ENCODE measurements at places on chromosomes 12 and 14.

- DNase-seq, result no peak
Observed at GRCh38 chr12:91272461-91273063, 89.9 kb upstream of the DCN start.

- DNase-seq, result no peak
Observed at GRCh38 chr12:15988983-15989755, 78.0 kb downstream of the DERA start.

- DNase-seq, result no peak
Observed at GRCh38 chr14:95322651-95323050, 2.9 kb upstream of the CLMN start.

GRCh38 chr12:107395817-107396216 lies 289.8 kb upstream of the PWP1 start:
- no peak for DNase-seq

- no peak for DNase-seq
Observed at GRCh38 chr12:132343294-132344004, 14.1 kb upstream of the GALNT9 start.

DNA sequence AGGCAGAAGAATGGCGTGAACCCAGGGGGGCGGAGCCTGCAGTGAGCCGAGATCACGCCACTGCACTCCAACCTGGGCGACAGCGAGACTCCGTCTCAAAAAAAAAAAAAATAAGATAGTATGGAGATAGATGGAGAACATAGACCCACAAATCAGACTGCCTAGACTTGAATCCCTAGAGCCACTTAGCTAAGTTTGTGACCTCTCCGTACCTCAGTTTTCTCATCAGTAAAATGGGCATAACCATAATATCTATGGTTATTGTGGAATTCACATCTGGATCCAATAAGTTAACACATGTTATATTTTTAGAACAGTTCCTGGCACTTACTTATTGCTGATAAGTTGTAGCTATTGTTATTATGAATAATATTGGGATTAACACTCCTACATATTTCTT lies 7.2 kb downstream of the PROX2 start:
- no peak for DNase-seq

DNA sequence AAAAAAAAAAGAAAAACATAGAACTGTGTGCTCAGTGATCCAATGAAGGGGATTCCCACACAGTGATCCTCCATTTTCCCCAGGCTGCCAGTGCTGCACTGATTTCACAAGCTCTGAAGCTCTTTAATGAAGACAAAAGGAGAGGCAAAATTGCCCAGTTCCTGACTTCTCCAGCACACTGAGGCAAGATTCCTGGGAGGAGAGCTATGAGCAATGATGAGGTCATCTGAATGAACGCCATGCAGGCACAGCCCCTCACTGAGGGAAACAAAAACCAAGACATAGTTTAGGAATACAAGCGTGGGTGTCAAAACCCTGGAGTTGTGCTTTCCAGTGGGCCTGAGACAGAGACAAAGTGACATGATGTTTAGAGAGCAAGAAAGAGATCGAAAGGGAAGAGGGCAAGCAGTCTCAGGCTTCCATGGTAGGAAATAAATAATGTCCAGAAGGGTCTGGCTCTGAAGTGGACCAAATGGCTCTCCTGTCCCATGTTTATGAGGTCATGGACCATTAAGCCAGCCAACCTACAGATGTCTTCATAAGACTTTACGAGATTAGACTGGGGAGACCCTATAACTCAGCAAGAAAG lies 40.9 kb upstream of the SMUG1 start:
- no peak for DNase-seq

Data from activated naive CD4-positive, alpha-beta T cell treated with anti-CD3 and anti-CD28 coated beads, Interleukin-2, amount 50 U/mL, for 16 hours (primary cell).